IMR-90 (cell line): ENCODE measurements at places on chromosomes 13 and 19. TPM values are rescaled to one million over a fixed set of nuclear protein-coding genes. Genes with fewer than 3 reads are reported as not detected.

Gene PEAK3
- under 0.01 TPM in 1 of 2 replicates, not detected in the other for total RNA-seq

Gene PHLDB3
- 2.9 and 3.3 TPM in 2 replicates for total RNA-seq

Gene HSD17B14
- 0.54 and 0.56 TPM in 2 replicates for total RNA-seq

Gene NDUFA11
- total RNA-seq = 297 and 375 TPM in 2 replicates

Gene CCL25
- total RNA-seq = not detected in 2 replicates

Gene TMEM59L
- under 0.01 and 0.28 TPM in 2 replicates for total RNA-seq

Gene POSTN
- 31.9 and 32.6 TPM in 2 replicates for total RNA-seq

DNA sequence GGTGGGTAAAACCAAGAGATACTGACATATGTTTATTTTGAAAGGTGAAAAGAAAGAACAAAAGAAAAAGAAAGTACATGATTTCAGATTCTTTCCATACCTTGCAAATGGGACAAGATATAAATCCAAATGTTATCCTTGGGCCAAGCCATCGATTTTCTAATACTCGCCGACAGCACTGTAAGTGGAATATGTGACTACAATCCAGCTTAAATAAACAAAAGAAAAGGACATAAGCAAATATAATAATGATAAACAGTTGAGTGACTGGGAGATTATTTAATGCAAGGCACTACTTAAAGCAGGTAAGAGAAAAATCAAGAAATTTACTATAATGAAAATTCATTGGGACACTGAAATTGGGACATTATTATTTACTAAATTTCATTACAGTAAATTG, 29.9 kb upstream of the FBXL3 start:
- no peak for DNase-seq

DNA sequence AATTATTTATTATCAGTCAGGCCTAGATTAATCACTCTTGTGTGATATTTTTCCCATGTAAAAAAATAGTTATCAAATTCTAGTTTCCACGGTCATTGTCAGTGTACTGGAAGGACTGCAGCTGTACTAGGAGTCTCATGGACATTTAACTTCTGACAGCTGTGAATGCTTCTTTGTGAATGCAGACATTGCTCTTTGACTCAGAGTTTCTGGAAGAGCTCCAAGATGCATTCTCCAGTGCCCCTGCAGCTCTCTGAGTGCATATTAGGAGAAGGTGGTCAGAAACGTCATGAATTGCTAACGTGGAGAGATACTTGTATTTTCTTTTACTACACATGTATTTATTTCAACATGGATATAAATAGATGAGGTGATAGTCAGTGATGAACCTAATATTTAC, 9.7 kb upstream of the SLITRK5 start:
- peak; percentile 4 for DNase-seq

- no peak for DNase-seq
Observed at GRCh38 chr19:2978772-2979171, 1.4 kb downstream of the TLE6 start.

DNA sequence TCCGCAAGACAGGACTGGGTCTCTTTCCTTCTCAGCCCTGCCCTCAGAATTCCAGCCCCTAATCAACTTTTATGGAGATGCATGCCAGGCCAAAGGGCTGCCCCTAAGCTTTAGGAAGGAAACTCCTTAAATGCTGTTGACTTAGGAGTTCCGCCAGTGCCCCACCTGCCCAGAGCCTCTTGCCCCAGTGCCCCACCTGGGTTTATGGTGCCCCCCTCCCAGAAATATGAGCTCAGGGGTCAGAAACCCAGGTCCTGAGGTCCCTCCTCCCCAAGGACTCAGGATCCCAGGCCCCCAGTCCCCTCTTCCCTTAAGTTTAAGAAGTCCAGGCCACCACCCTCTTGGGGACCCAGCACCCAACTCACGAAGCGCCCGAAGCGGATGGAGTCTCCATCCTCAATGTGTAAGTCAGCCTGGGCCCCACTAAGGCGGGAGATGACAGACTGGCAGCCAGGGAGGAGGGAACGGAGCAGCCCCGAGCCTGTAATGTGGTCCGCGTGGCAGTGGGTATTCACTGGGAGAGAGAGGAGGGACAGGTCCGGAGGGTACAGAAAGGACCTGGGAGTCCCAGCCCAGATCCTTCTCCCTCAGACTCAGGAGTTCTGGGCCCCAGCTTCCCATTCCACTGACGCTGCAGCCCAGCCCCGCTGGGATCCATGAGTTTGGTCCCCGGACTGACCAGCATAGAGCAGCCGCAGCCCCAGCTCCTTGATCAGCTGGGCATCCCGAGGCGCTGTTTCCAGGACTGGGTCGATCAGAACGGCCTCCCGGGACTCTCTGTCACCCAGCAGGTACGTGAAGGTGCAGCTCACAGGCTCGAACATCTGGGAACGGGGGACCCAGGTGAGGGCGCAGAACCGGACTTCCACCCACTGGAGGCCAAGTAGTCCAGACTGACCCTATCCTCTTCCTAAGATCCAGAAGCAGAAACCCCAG, 897 bp downstream of the ETHE1 start:
- peak; percentile 9 for DNase-seq

DNA sequence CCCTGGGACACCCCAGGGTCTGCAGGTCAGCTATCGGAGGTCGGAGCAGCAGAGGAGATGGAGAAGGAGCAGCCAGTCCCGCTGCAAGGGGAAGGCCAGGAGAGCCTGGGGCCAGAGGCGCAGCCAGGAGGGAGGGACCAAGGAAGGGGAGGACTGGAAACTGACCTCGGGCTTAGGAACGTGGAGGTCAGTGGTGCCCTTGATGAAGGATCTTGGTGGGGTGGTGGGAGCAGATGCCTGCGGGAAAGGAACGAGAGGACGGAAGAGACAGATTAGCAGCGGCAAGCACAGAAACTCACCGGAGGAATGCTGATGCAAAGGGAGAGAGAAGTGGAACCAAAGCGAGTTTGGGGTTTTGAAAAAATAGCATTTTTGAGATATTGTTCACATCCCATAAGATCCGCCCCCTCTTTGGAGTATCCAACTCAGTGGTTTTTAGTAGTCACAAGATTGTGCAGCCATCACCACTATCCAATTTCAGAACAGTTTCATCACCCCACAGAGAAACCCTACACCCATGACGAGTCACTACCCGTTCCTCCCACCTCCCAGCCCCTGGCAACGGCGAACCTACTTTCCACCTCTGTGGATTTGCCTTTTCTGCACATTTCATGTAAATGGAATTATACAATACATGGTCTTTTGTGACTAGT, 22.1 kb downstream of the PLEKHF1 start:
- peak; percentile 98 for DNase-seq

DNA sequence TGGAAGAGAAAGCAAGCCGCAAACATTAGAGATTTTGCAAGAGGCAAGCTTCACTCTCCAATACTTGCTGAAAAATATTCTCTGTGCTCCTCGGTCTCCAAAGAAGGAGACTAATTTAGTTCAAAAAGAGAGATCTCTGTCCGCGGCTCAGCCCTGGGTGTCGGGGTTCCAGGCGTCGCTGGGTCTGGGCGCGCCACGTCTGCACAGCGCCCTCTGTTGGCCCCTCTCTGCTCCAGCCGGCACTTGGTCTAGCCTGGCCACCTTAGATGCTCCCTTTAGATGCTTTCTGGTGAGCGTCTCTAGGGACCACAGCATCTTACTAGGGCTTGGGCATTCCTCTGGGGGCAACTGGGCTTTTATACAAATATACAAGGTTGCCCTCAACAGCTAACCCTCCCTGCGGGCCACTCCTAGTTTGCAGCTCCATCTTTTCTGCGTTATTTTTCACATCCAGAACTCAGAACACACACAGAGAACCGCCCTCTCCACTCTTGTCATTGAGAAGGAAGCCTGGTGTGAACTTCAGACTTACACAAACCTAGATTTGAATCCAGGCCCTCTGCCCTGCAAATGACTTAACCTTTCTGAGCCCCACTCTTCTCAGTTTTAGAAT, 78.3 kb downstream of the CYSLTR2 start:
- DNase-seq = no peak

- DNase-seq = no peak
Observed at GRCh38 chr13:87798536-87798935, 127.4 kb downstream of the SLITRK5 start.

DNA sequence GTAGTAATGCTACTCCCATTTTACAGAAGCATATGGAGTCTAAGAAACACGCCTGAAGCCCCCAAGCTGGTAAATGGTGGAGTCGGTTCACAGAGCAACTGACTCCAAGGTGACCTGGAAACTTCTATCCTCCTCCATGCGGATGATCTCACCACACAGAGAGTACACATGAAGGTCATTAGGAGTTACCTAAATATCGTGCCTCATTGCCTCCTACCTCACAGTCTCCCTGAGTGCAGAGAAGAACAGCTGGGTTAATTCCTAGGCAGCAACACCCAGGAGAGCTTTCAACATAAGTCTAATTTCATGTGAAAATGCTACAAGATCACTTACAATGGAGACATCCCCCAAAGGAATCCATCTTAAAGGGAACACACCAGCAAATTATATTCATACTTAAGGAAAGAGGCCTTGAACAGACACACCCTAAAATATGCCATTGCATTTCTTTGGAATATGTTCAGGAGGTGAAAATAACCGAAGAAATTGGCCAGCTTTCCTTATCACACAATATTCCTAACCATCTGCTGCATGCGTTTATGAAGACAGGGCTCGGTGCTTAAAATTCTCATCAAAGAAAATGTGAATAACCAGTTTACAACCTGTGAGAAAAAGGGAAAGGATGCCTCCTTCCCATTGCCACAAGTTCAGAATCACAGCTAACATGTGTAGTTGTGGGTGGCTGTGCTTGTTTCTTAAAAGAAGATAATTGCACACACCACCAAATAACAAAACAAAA, 203.6 kb upstream of the NBEA start:
- no peak for DNase-seq

DNA sequence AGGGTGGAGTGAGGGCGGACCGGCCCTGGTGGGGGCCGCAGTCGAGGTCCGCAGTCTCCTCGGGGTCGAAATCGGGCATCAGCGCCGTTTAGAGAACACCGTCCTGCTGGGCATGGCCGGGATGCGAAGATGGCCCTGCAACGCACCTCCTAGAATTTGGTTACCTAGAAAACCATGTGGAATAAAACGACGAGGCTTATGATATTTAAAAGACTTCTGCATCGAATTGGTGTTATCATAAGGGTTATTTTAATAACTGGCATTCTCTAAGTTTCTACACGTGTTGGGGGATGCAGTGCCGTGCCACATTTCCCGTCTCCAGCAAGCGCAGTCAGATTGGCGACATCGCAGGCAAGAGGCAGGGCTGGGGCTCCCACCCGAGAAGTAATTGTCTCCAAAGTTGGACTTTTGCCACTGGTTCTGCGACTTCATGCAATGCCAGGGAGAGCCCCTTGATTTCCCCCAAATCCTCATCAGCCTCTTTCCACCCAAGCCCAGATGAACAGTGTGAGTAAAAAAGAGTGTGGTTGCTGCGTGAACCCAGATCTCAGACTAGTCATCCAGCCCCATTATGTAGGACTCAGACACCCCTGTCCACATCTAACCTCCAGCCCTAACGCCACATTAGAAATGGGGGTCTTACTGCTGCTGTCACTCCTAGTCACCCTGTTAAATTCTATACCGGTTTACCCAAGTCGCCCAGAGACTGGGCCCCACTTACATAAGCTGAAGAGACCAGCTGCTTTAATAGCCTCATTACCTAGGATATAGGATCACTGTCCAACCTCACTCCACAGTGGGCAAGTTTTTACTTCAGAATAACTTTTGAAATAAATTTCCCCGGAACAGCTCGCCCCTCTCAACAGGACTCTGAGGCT, 571 bp upstream of the DHRS12 start:
- DNase-seq = no peak

GRCh38 chr13:53672005-53672404, 643.4 kb downstream of the OLFM4 start:
- no peak for DNase-seq

DNA sequence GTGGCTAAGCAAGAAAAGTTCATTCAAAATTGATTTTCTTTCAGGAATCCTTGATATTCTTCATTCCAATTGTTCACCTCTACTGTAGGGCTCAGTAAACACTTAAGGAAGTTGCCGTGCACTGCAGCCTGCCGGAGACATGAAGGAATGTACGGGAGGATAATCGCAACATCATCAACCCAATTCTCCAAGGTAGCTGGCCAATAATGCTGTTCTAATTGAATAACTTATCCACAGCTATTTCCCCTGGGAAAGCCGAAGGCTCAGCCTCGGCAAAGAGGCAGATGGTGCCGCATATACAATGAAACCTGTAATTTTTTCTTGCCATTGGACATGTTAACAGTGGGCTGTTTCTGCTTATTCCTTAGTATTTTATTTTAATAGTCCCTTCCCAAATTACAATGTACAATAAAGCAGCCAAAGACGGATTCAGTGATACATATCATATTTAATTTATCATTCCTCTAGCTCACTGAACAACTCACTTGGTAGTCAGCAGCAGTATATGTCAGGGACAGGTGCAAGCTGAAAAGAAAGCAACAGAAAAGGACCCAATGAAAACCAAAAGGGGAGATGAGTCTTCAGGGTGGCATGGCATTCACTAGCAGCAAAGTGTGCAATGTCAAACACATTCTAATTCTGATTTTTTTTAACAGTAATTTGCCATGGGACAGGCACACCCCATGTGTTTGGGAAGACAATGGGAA, 420.5 kb upstream of the KLF12 start:
- no peak for DNase-seq

DNA sequence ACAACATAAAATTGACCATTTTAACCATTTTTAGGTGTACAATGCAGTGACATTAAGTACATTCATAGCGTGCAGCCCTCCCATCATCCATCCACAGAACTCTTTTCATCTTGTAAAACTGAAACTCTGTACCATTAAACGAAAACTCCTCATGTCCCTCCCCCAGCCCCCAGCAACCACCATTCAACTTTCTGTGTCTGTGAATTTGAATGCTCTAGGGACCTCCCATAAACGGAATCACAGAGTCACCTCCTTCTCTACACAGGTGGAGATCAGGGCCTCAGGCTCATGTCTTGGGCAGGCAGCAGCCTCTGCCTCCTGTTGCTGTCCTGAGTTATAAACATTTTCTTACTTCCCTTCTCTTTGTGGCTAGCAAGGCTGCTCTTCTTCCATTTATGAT, 7.3 kb upstream of the CCNE1 start:
- DNase-seq = no peak

DNA sequence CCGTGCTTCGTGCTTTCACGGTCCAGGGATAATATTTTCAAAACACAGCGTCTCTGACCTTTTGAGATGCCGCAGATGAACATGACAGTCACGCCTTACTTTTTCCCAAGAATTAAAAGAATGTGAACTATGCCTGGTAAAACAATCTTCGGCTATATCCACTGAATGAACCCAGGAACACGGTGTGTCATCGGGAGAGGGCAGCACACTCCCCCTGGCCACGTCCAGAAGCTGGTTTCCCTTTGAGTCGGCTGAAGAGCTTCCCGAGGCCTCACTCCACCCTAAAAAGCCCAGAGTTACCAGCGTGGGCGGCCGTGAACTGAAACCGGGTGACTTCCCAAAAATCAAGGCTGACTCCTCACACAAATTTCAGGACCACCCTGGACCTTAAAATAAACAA, 22.9 kb upstream of the SHISA2 start:
- peak; percentile 14 for DNase-seq
